ENCODE measurements at places on chromosomes 3 and 15.

DNA sequence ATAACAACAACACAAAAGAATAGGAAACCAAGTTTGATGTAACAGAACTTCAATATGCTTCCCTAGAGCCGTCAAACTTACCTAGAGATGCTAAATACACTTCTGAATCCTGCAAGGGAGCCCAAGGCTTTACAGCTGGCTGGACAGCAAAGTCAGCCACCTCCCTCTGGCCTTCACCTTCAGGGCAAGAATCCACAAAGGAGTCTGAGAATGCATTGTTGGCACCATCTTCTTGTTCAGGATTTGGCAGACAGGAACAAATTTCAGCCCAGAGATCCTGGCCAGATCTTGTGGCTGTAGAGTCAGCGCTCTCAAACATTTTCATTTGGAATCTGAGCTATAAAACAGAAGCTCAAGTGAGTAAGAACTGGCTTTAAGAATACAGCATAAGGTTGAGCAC is 2.2 kb downstream of the CCDC32 start:
- no peak for DNase-seq

DNA sequence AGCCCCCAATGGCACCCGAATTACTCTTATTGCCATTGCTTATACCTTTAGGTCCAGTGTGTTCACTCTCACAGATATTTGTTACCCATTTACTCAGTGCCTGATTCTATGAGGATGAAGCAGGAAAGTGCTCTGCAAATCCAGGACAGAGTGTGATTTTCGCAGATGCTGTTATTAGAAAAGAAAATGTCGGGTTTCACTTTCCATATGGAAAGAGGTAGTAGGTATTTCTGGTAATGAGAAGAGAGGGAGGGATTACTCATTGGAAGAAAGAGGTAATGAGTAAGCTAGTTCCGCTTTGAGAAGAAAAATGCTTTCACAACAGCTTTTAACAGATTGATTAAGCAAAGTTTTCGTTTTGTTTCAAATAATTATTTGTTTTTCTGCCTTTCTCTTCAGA is 336.3 kb upstream of the CFAP20DC start:
- DNase-seq = no peak

DNA sequence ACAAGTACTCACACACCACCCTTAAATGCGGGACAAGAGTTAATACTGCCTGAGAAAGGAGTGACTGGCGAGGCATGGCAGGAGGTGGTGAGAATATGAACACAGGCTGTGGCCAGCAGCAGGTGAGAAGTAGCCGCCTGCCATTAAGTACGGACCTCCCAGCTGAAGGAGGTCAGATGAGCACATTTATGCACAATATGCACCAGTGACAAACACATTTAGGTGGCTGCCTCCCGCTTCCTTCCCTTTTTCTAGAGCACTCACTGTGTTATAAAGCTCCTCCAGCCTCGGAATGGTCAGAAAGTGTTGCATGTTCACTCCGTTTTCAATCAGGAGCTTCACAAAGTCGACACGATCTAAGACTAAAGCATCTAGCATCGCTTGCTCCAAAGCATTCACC is 52.4 kb downstream of the TRPM1 start:
- DNase-seq = no peak

DNA sequence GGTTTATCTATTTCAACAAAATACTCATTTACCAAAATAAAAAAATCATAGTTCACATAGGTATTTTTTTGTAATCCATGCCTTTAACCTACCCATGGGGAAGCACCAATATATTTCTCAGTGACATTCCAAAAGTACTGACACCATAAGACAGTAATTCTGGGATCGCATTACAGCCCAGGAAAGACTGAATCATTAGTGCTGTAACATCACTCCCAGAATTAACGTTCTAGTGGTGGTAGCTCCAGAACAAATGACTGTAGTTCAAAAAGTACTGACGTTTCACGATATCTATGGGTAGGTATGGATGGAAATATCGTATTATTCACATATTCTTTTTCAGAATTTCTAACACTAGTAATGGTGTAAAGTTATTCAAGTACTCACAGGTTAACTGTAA is 54.3 kb upstream of the NEK10 start:
- DNase-seq = no peak

DNA sequence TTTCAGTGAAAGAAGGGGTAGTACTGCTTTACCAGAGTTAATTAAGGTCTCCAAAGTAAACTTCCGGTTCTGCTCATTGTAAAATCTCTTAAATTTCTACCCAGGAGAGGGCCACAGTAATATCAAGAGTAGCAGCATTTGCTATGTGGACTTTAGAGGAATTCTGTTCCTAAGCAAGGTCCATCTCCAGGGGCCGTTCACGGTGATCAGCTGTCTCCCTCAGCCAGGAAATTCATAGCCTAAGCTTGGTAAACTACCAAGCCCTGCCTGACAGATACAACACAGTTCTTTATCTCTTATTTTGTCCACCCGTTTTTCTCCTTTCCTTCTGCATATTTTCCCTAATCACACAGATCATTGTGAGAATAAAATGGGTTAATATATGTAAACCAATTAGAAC is 2.3 kb downstream of the DUT start:
- DNase-seq = no peak

- DNase-seq = peak; percentile 37
Measured at GRCh38 chr3:39809995-39810595, 686 bp downstream of the MYRIP start.

DNA sequence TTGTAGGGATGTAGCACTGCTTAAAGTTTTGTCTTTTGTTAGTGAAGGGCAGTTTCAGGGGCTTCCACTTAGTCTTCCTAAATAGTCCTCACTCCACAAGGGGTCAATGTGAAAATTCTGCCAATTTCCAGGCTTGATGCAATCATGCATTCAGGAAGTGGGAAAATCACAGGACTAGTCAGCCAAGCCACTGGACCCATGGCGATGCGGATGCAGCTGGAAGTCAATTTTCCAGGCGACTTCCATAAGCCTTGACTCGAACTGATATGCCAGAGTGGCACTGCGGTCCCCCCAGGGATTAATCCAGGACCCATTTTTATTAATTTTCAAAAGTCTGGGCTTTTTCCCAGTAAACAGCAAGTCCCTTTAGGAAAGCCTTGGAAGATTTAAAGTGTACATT is 26.1 kb downstream of the GBE1 start:
- DNase-seq = no peak

- no peak for DNase-seq
Measured at GRCh38 chr15:34339946-34340345, 2.4 kb upstream of the SLC12A6 start.

- peak; percentile 77 for DNase-seq
Measured at GRCh38 chr15:89496155-89497098, at the start of gene RHCG. RHCG (minus strand) TSS chr15:89496583; CDS start chr15:89496544, 39 bp downstream.

- DNase-seq = no peak
Measured at GRCh38 chr15:88839146-88839545, 35.9 kb downstream of the ACAN start.

- no peak for DNase-seq
Measured at GRCh38 chr3:98778852-98779413, 15.8 kb downstream of the ST3GAL6 start.

DNA sequence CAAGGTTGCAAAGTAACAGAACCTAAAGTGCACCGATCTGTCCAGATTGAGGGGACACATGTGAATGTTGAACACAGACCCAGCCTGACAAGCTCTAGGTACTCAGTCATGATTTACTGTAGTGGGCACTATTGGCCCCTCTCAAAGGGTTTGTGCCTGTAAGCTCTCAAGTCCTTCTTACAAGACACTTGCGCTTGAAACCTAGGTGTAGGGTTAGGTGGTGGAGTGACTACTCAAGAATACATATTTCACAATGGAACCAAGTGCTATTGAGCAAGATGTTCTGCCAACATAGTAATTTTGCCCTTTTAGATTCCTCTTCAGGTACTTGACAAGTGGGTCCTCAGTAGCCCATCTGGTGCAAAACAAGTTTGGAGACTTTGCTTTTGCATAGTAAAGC is 169.9 kb downstream of the AKAP13 start:
- no peak for DNase-seq

GRCh38 chr3:113008117-113008516 is 17.3 kb downstream of the GTPBP8 start:
- DNase-seq = no peak

DNA sequence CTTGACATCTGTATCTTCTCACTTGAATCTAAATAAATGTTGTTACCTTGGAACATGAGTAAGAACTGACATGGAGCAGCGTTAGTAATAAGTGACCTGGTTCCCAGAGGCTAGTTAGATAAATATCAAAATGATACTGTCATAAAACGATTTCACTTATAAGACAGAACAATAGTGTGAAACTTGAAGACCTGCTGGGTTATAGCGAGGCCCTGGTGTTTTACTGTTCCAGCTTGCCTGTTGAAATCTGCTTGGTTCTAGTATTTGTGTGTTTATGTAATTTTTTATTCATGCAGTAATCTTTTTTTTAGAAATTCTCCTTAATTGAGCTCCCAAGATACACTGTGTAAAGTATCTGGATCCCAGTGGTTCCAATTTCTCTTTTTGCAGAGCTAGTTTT is 129.4 kb downstream of the CACNA2D3 start:
- no peak for DNase-seq

GRCh38 chr15:63501256-63502089 is 2.9 kb upstream of the USP3 start:
- DNase-seq = peak; percentile 48

DNA sequence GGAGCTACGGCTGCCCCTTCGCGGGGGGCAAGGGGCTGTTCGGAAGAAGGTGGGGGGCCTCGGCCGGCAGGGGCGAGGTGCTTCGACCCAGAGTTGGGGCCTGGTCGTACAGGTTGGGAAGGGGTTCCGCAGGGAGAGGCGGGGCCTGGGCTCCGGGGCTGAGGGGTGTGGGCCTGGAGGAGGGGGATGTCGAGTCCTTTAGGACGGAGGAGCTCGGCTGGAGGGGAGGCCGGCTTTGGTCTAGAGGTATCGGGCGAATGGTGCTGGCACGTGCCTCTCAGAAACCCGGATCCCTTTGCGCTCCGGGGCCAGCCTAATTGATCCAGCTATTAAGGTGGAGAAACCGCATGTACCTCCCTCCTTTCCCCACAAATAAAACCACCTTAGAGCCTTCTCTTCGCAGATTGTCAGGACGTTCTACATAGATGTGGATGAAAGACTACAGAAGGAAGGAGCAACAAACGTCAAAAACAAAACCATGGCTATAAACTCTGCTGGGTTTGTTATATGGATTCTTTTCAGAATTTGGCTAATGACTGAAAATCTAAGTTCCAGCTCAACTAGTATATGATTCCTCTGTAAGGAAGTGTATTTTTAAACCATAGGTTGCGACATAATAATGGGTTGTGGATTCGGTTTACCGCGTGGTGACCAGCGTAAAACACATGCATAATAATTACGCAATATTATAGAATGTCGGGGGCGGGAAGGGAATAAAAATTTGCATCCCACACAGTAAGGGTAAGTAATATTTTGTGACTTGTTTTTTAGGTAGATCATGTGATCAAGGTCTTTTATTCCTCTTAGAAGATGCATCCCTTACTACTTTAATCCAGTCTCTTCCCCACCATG is 644 bp upstream of the NGLY1 start:
- peak; percentile 86 for DNase-seq

GRCh38 chr15:40955930-40956540 is 2.8 kb downstream of the CHAC1 start:
- no peak for DNase-seq

GRCh38 chr3:55965776-55966175 is 478.7 kb upstream of the WNT5A start:
- DNase-seq = no peak

DNA sequence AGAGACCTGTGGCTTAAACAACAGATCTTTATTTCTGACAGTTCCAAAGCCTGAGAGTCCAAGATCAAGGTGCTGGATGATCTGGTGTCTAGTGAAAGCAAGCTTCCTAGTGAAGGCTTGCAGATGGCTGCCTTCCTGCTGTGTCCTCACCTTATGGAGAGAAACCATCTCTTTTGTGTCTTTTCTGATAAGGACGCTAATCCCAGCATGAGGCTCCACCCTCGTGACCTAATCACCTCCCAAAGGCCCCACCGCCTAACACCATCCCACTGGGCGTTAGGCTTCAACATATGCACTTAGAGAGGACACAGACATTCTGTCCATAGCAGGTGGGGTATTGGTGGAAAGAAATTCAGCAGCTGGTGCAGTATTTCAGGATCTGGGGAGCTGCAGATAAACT is 19.8 kb upstream of the LYSMD4 start:
- peak; percentile 34 for DNase-seq

DNA sequence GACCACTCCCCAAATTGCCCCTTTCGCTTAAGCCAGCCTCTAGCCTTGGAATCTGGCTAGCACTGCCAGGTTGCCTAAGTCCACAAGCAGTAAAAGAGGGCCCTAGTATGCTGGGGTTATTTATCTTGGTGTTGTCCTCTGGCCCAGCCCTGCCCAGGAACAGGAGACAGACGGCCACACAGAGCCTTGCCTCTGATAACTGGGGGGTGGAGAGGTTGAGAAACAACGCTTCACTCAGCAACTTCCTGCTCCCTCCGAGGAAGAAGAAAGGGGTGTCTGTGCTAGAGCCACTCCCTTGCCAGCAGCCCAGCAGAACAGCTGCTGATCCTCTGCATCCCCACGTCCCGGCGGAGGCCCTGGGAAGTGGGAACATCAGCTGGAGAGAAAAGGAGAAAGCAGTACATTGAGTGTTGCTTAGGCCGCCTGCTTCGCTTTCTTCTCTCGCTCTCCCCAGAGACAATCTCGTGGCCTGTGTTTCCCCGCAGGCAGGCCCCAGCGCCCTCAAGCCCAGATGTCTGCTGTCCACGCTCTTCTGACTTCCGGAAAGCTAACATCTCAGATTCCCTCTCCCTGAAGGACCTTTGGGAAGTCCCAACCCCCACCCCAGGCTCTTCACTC is 22.6 kb upstream of the C3orf70 start:
- DNase-seq = peak; percentile 30

DNA sequence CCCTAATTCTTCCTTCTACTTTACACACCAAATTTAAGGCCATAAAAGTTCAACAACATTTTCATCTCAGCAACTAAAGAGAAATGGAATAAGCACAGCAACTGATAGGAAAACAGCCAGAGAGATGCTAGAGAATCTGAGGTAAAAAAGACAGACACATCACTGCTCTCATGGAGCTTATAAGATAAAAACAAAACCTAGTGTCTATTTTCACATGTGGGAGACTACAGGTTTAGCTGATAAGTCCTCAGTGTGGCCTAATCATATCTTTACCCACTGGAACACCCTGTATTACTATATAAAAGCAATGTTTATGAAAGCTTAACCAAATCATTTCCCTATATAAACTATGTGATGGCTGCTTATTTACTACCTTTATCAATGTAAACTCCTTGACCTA is 33.0 kb downstream of the KPNA4 start:
- no peak for DNase-seq

DNA sequence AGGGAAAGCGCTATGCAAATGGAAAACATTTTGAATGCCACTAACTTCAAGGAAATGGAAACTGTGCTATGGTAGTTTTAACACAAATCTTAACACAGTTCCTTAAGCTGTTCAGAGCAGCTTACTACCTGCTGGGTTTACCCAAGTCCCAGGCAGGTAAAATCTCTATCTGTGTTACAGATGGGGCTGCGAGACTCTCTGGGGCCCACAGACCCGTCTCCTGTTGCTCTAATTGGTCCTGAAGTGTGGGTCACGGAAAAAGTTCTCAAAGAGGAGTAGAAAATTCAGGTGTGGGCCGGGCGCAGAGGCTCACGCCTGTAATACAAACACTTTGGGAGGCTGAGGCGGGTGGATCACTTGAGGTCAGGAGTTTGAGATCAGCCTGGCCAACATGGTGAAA is 16.9 kb upstream of the ZFYVE19 start:
- DNase-seq = peak; percentile 43

- no peak for DNase-seq
Measured at GRCh38 chr15:52100807-52101442, 11.7 kb downstream of the BCL2L10 start.

Data from neural progenitor cell (in vitro differentiated cells).